Activated naive CD8-positive, alpha-beta T cell treated with anti-CD3 and anti-CD28 coated beads for 36 hours (primary cell): ENCODE measurements at places on chromosomes 16 and 17. TPM values are rescaled to one million over a fixed set of nuclear protein-coding genes. Genes with fewer than 3 reads are reported as not detected.

Gene PRAC1
- not detected for total RNA-seq

Gene SNAI3
- 2.0 TPM for total RNA-seq

Gene SYCE1L
- 5.0 TPM for total RNA-seq

Gene EMC8
- total RNA-seq = 49.4 TPM

Gene LDAF1
- total RNA-seq = 5.9 TPM

Gene OTOP2
- total RNA-seq = not detected

Gene TMEM11
- total RNA-seq = 29.8 TPM

Gene TP53TG3D
- 0.66 TPM for total RNA-seq

Gene KRTAP9-2
- total RNA-seq = not detected
